ENCODE measurements at places on chromosomes 6 and 20.
A peak's percentile ranks its signal among the peaks of the same experiment; 100 is the strongest.

DNA sequence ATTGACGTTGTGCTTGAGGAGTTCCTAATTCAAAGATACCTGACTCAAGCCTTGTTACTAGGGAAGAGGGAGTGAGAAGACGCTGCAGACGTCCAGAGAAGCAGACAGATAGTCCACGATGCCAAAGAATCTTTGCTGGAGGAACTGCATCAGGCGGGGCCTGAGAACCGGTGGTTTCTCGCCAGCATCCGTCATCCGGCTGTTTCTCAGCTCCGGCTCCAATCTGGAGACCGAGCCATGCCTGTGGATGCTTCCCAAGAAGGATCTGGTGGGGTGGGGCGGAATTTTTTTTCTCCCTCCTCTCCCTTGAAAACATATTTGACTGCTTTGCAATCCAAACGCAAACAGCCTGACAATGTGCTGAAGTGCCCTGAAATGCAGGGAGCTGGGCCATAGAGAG lies 125.8 kb upstream of the SRSF6 start:
- DNase-seq = no peak

GRCh38 chr20:24762371-24762770 lies 186.7 kb upstream of the CST7 start:
- DNase-seq = no peak

DNA sequence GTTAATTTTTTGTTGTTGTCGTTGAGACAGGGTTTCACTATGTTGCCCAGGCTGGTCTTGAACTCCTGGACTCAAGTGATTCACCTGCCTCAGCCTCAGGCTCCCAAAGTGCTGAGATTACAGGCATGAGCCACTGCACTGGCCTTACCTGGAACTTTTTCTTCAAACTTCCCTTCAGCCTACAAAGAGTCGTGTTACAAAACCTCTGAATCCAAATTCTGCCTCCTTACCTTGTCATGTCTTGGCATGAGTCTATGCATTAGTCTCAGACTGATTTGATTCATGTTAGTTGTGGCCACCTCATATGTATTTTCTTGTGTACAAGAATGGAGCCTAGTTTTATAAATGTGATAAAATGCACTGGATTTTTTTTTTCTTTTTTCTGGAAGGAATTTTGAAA lies 172.1 kb downstream of the PRL start:
- DNase-seq = no peak

- DNase-seq = no peak
These were observed 281.3 kb downstream of the FOXC1 start for GRCh38 chr6:1890987-1891386.

GRCh38 chr20:48621376-48622078 lies 206.3 kb downstream of the PREX1 start:
- DNase-seq = no peak

- no peak for DNase-seq
These were observed 7.6 kb downstream of the ZNF451 start for GRCh38 chr6:57097596-57097995.

DNA sequence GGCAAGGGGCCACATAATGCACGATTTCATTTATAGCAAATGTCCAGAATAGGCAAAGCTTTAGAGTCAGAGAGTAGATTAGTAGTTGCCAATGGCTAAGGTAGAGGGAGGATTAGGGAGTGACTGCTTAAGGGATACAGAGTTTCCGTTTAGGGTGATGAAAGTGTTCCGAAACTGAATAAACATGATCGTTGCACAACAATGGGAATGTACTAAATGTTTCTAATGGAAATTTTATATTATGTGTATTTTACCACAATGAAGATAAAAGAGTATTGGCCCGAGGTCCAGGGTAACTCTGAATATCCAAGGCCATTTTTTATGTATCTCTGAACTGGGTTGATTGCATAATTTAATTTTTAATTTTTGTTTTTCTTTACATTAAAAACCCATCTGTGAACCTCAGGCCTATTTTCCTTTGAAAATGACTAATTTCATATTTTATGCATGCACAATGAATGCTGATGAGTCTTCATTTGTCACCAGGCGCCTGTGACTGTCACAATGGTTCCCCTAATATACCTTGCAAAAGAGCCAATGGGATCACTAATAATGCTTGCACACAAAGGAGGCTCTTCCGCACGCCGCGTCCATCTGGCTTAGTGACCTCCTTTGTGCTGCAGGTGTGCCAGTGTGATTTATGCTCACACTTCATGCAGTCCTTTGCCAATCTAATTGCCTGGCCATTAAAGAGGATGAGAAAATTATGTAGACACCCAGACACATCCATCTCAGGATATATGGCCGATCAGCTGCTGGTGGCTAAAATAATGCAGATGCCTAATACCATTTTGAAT lies 612.5 kb downstream of the CDH26 start:
- DNase-seq = no peak

DNA sequence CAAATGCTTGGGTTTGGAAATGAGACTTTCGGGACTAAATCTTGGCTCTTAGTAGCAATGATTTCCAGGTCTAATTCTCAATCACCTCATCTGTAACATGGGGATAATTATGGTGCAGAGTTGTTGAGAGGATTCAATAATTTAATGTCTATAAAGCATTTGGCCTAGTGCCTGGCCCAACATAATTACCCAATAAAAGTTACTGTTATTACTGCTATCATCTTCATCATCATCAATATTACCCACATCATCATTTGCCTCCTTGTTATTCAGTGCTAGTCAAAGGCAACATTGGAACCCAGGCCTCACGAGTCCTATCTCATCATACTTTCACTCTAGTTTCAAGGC lies 34.5 kb upstream of the RSPO3 start:
- DNase-seq = no peak

DNA sequence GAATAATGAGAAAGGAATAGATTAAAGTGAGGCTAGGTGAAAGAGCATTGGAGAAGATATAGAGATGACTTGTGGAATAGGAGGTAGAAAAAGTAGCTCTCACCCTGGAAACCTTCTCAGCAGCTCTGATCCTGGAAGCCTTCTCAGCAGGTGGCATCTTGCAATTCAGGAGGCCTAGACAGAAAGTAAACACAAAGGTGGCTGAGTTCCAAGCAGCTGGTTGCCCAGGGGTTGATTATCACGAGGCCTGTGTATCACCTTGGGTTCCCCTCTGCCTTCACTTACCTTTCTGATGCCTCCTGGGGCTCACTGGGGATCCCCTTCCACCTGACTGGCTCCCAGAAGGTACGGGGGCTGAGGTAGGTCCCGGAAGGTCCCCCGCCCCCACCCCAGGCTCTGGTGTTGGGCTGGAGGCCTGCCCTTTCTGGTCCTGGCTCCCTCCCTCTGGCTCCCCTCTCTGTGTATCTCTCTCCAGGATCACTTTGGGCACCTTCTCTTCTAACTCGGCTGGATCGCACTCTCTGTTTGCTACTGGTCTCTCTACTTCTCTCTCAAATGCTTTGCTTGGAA lies 9.7 kb downstream of the MDC1 start:
- no peak for DNase-seq

DNA sequence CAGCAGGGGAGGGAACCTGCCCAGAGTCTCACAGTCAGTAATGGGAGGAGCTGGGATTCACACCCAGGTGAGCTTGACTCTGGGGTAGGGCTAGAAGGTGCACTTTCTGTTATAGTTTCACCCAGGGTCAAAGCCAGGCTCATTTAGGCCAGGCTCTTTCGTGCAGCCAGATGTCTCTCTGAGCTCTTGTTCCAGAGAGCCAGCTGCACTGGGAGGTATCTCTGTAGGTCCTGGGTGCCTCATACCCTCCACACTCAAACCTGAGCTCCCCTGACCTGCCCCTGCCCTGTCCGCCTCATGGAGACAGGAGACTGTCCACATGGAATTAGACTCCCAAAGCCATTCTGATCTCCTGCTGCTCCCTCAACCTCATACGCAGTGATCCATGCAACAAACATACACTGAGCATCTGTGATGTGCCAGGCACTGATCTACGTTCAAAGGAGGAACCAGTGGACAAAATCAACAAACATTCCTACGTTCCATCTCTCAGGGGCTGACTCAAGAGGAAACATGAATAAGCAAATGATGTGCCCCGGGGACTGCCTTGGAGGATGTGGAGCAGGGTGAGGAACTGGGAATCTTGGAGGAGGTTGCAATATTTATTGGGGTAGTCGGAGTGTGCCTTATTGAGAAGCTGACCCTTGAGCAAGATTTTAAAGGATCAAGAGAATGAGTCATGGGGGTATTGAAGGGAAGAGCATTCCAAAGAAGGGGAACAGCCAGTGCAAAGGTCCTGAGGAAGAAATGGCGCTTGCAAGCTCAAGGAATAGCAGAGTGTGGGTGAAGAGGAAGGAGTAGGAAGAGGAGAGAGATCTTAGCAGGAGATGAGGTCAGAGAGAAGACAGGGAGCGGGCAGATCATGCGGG lies 71.3 kb upstream of the TOX2 start:
- DNase-seq = no peak

- no peak for DNase-seq
These were observed 209.2 kb downstream of the CD83 start for GRCh38 chr6:14326774-14327173.

- DNase-seq = no peak
These were observed 93.4 kb downstream of the PTPRT start for GRCh38 chr20:43096126-43096930.

GRCh38 chr20:32672394-32672981 lies 1.3 kb downstream of the C20orf203 start:
- no peak for DNase-seq

GRCh38 chr20:48219306-48219705 lies 434.0 kb upstream of the SULF2 start:
- no peak for DNase-seq

GRCh38 chr20:50478162-50478990 lies 31.8 kb upstream of the PTPN1 start:
- peak; percentile 83 for DNase-seq

DNA sequence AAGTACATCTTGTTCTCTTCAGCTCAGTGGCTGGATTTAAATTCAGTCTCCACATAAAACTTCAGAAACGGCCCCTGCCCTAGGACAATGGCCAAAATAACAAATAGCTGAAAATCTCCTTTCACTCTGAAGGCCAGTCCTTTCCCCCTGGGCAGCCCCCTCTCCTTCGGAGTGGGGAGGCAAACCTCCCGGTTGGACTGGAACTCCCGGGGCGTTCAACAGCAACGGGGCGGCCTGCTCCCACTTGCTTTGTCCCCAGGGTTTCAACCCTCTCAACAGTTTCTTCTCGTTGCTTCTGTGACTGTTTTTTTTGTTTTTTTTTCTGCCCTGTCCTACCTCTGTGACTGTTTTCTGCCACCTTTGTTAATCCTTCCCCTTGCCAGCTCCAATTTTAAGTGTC lies 102.6 kb upstream of the DUSP22 start:
- DNase-seq = no peak

GRCh38 chr6:1516742-1517520 lies 92.8 kb upstream of the FOXC1 start:
- DNase-seq = no peak

DNA sequence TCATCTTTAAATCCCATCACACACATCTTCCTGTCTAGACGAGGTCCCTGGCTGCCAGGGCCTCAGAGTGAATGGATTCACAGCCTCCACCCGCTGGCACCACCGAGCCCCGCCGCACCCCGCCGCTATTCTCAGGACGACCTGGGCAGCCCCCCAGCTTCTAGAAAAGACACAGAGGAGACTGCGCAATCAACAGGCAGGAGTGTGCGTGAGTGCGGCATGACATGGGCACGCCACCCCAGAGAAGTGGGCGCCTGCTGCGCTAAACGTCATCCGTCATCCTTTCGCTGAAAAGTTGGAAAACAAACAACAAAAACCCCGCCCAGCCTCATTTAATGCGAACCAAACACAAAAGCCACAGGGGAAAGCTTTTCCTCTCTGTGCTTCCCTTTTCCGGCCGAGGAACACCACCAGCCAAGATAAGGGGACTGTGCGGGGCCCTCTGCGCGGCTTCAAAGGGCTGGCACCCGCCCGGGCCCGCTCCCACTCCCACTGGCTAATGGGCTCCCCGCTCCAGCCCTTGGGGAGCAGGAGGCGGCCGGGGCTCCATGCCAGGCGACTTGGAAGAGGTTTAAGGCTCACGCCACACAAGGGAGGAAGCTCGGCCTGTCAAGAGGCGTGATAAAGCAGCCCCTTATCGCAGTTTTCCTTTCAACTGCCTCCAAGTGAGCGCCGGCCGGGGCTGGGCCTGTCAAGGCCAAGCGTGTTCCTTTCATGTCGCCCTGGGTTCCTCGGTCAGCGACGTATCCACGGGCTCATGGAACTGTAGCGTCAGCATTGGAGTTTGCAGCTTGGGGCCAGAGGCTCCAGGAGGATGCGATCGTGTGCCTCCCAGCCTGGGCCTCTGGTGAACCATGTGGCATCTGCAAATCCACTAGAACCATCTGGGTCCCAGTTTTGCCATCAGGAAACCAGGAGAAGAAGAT lies 50.1 kb downstream of the NFATC2 start:
- DNase-seq = no peak

- no peak for DNase-seq
These were observed 32.0 kb upstream of the SUMO4 start for GRCh38 chr6:149368065-149368464.

GRCh38 chr6:43181942-43182860 lies at the start of gene CUL9:
CUL9 (plus strand) TSS chr6:43182196; CDS start chr6:43184311, 2,115 bp downstream.
- DNase-seq = peak; percentile 86

GRCh38 chr6:165799391-165800153 lies 136.5 kb upstream of the PDE10A start:
- DNase-seq = no peak

GRCh38 chr6:145850671-145851070 lies 36.1 kb upstream of the FBXO30 start:
- no peak for DNase-seq

GRCh38 chr6:2639896-2640295 lies 110.8 kb downstream of the MYLK4 start:
- DNase-seq = no peak

DNA sequence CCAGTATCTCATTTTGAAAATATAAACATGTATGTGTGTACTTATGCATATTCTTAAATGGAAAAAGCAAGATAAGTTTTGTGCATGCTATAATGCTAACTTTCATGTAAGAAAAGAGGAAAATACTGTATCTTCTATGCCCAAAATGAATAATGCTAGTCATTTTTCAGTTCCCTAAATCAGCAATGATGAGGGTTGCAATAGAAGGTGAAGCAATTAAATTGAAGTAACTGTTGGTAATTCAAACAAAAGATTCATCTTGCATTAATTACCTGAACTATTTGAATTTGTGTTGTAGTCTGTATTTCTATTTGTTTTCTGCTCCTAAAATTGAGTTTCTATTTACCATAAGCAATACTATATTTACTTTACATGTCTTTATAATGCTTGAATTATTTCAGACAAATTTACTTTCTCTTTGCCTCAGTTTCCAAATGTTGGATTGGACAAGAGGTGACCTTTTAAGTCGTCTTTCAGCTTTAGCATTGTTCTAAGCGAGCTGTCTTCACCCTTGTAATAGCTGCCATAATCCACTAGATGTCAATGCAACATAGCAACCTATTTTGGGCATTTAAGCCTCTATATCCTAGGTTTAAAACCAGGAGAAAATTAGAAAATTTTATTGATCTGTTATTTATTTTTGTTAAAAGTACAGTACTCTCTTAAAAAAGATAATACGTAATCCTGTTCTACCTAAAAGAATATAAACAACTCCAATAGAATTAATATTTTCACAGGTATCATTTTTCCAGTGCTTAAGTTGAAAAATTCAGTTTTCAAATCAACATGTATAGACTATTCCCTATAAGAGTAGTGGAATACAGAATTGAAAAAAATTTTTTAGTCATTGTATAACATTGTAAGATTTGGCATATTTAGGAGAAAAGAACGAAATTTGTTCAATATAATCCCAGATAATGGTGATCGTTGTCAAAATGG lies 52.3 kb upstream of the IFNGR1 start:
- DNase-seq = peak; percentile 9
